HT-29 (cell line): ENCODE measurements at places on chromosomes 7 and 10. TPM values are rescaled to one million over a fixed set of nuclear protein-coding genes. Genes with fewer than 3 reads are reported as not detected.

The ZNF485 gene
- 1.7 and 7.3 TPM in 2 replicates for total RNA-seq

The PALD1 gene
- total RNA-seq: 23.9 and 25.5 TPM in 2 replicates

The CADPS2 gene
- 1.6 and 1.7 TPM in 2 replicates for total RNA-seq

The NRBF2 gene
- total RNA-seq: 5.2 and 9.4 TPM in 2 replicates

The SH2B2 gene
- 2.0 TPM in 2 replicates for total RNA-seq

The HGF gene
- total RNA-seq: not detected in 2 replicates

The HOXA11 gene
- 67.7 and 74.3 TPM in 2 replicates for total RNA-seq
